ENCODE measurements at places on chromosomes 12 and 14.

GRCh38 chr12:113788020-113788856, 177.9 kb downstream of the RBM19 start:
- DNase-seq: no peak

DNA sequence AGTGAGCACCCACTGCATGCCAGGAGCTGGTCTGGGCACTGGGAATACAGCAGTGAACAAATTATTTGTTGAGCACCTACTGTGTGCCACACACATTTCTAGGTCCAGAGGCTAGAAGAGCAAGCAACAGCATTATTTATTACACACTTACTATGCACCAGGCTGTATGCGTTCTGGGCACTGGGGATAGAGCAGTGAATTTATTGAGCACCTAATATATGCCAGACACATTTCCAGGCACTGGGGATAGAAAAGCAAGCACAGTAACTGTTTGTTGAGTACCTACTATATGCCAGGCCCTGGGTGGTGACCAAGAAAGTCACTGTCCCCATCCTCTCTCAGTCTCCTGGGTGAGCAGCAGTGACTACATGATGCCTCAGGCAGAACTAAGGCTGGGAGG, 107.5 kb upstream of the NCOR2 start:
- DNase-seq: no peak

DNA sequence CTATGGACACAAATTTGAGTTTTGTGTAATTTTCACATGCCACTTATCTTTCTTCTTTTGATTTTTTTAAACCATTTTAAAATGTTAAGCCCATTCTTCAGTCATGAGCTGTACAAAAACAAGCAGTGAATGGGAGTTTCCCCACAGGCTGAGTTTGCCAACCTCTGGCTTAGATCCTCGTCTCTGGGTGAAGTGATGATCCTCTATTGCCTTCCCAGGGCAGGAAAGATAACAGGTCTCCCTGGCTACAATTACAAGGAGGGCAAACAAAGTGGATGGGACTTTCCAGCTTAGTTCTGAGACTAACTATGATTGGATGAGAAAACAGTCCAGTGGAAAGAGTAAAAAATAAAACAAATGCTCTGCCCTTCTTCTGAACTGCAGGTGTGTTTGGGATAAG, 203.7 kb downstream of the SPTSSA start:
- no peak for DNase-seq

- no peak for DNase-seq
Observed at GRCh38 chr12:55019784-55020183, at the start of gene NEUROD4. Gene NEUROD4, plus strand, starts transcription at chr12:55019974. Its CDS starts 6,466 bp downstream, at chr12:55026440.

GRCh38 chr12:49831717-49832116, 3.5 kb upstream of the NCKAP5L start:
- DNase-seq: no peak

DNA sequence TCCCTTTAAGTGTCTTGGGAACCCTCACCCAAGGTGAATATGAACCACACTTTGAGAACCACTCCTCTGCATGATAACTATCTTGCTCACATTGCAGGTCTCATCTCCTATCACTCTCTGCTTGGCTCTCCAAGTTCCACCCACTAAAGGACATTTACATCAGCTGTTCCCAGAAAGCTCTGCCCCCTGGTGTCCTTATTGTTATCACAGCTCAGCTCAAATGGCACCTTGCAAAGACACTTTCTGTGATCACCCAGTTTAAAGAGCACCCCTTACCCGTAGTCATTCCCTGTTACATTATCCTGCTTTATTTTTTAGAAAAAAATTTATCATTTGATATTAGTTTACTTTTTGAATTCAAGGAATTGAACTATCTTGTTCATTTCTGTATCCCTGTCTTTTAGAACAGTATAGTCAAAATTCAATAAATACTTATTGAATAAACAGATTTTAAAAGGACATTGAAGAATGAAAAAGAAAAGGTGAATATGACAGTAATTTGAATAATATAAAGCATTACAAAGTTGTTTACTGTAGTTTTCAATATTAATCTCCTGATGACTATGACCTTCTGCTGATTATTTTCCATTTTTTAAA, 20.5 kb upstream of the GUCY2C start:
- DNase-seq: peak; percentile 45

DNA sequence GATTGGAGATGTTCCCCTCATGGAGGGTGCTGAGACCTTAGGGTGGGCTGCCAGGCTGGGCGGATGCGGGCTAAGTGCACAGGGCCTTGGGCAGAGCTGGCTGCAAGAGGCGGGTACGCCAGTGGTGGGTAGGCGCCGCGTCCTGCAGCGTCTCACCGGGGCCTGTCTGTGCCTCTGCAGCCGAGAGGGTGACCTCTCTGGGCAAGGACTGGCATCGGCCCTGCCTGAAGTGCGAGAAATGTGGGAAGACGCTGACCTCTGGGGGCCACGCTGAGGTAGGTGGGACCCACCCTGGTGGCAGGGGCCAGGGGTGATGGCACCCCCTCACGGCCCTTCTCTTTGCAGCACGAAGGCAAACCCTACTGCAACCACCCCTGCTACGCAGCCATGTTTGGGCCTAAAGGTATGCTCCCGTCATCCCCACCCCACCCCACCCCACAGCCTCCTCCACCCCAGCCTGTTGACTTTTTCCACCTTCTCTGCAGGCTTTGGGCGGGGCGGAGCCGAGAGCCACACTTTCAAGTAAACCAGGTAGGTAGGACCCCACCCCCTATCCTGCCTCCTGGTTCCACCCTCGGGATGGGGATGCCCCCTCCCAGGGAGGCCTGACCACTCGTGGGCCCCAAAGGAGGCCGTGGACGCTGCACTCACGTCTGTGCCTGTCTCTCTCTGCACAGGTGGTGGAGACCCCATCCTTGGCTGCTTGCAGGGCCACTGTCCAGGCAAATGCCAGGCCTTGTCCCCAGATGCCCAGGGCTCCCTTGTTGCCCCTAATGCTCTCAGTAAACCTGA, 1.5 kb downstream of the CRIP1 start:
- DNase-seq: peak; percentile 42

DNA sequence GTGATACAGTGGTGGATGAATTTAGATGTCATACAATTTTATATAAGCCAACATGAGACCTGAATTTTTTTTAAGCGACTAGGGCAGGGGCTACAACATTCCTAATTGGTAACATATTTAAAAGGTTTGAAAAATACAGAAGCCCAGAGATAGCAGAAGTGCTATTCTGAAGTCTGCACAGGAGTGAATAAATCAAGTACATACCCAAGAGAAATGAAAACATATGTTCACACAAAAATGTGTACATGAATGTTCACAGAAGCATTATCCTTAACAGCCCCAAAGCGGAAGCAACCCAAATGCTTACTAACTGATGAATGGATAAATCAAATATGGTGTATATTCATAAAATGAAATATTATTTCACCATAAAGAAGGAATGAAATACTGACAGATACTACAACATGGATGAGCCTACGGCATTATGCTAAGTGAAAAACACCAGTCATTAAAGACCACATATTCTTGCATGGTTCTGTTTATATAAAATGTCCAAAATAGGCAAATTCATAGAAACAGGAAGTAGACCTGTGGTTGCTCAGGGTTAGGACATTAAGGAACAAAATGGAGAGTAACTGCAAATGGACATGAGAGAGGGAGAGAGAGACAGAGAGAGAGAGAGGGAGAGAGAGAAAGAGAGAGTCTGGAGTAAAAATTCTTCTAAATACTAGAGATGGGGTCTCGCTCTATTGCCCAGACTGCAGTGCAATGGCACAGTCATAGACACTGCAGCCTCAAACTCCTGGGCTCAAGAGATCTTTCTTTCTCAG, 28.0 kb upstream of the GXYLT1 start:
- no peak for DNase-seq

- DNase-seq: no peak
Observed at GRCh38 chr12:101954676-101955075, 77.3 kb downstream of the DRAM1 start.

GRCh38 chr12:109879351-109880042, 844 bp downstream of the GLTP start:
- DNase-seq: no peak

- no peak for DNase-seq
Observed at GRCh38 chr14:51041883-51042282, 53.0 kb downstream of the TRIM9 start.

GRCh38 chr12:5648692-5649359, 216.9 kb downstream of the NTF3 start:
- DNase-seq: no peak

GRCh38 chr12:67843257-67843656, 146.0 kb upstream of the IFNG-AS1 start:
- DNase-seq: no peak

DNA sequence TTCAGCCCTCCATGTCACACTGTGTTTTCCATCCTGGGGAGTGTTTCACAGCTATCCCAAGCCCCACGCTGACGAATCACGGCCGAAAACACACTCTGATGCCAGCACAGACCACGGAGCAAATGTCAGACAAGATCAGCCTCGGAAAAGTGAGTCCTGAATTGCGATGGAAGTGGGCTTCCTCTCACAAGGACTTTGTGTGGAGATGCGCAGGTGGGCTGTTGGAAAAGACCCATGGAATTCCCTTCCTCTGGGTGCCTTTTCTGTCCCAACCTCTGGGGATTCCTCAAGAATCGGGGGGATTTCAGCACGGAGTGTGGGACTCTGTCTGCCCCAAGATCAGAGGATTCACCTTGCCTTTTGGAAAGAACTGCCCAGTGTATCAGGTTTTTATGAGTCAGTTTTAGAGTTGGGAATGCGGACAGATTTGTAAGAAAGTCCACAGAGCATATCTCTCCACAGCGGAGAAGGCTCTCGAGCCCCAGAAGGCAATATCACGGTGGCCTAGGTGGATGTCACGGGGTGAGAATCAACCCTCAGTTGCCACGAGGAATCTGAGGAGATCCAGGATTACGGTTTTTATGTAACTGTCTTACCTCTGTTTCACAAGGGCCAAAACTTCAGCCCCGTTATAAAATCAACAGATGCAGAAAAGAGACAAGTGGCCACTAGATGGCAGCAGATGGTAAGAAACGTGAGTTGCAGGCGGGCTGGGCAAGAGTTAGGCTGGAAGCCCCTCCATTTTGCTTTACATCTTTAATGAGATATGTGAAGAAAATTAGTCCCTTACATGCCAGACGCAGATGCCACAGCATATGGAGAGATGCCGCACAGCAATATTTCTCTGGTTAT, 201.9 kb downstream of the DAD1 start:
- no peak for DNase-seq

Data from stimulated activated CD4-positive, alpha-beta T cell treated with anti-CD3 and anti-CD28 coated beads, Interleukin-2, amount 100 ng/mL, for 24 hours (primary cell).